NCI-H82 (cell line): ENCODE measurements at places on chromosomes 16 and 17.

- peak; percentile 83 for DNase-seq
Observed at GRCh38 chr17:72416905-72417304, 296.1 kb downstream of the SOX9 start.

DNA sequence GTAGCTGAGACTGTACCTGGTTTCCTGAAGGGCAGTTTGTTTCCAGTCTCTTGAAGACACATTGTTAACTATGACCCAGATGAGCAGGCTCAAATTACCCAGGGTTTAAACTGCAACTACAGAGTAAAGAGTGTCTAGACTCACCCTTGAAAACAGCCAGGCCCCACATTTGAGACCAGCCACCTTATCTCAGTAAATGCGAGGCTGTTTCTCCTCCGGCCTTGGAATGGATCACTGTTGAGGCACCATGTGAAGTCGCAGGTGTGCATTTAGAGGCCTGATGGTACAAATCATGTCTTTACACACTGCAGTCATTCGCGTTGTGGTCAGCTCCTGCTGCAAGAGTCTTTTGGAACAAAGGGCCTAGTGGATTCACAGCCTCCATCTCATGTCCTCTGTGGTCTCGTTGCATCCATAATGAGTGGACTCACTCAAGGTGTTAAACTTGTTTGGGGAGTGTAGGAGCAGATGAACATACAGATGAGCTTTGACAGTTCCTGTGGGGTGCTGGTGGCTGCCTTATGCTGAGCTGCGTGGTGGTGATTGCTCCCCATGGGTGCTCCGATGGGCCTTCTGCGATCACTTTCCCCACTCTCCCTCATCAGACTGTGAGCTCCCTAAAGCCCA, 18.5 kb upstream of the N4BP1 start:
- DNase-seq = no peak

DNA sequence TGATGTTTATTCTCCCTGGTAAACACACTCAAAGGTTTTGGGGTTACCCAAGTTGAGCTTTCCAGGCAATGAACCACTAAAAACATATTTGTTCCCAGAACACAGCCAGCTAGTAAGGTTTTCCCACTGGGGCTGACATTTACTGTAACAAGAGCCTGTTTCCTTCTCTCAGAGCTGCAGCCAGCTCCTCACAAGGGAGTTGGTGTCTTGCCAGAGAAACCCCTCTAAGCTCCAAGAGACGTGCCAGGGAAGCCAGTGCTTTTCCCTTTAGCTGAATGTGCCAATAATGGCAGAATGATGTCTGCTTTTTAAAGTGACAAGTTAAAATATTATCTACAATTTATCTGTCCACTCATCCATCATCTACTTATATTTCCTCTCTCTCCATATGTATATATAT, 170.8 kb upstream of the RBFOX1 start:
- DNase-seq = no peak

GRCh38 chr17:30074730-30075129, 41.9 kb upstream of the NSRP1 start:
- DNase-seq = no peak

- DNase-seq = no peak
Observed at GRCh38 chr17:66401364-66401763, 99.0 kb downstream of the PRKCA start.

DNA sequence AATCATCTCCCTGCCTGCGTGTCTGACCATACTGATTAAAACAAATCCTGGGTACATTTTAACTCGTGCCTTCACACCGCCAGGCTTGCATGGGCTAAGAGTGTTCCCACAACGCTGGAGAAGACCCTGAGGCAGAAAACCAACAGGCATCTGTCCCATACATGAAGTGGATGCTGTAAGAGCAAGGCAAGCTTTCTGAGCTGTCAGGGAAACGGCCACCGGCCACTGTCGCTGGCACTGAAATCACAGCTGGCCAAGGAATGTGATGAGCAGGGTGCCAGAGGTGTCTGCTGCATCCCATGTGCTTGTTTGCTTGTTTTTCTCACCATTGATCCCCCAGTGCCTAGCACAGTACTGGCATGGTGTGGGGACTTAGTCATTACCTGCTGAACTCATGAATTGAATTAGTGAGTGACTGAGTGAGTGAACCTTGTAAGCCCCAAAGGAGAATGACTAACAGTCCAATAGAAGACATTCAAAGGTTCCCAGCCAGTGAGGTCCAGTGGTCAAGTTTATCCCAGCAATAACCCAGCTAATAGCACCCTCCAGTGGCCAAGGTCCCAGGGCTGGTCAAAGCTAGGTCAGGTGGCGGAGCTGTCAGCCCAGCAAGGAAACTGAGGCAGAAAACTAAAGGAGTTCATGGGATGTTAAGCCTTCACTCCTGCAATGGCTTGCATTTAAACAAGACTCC, 92.7 kb upstream of the CDH5 start:
- no peak for DNase-seq

- no peak for DNase-seq
Observed at GRCh38 chr17:29148257-29148789, 31.9 kb downstream of the MYO18A start.

DNA sequence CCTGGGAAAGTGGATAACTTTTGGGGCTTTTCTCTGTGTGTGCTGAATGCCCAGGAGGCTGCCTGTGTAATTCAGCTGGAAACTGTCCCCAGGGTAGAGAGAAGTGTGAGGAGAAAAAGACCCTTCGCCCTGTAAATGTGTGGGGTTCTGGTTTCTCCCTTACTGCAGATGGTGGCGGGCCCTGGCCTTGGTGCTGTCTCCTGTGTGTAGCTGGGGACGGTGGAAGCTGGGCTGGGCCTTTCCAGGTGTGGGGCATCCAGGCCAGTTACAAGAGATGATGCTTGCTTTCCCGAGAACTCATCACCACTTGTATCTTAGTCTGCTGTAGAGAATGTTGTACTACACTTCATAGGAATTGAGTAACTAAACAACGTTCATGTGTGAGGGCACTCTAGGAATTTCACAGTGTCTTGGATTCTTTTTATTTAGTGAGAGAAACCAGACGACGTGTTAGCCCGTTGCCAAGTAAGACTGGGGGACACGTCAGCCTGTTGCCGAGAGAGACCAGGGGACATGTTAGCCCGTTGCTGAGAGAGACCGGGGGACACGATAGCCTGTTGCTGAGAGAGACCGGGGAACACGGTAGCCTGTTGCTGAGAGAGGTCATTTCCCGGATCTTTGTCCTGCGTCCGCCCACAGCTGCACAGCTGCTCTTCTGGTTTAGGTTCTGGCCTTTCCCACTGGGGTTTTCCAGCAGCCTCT, 43.1 kb downstream of the TBCD start:
- no peak for DNase-seq

DNA sequence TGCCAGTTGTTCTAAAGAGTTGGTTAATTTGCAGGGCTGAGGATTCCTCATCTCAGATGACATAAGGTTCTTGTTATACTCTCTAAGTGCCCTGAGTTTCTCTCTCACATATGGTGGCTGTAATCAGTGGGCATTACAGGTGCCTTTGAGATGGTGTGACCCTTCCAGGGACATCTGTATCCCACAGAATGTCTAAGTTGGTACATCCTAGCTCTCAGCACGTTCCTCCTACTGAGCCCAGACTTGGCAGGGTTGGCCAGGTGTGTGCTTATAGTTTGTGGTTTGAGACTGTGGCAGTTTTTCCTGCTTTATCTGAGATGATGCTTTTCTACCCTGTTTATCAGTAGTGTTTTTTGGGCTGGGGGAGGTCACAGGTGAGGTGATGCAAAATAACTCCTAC, 36.3 kb downstream of the SPECC1 start:
- no peak for DNase-seq

- peak; percentile 56 for DNase-seq
Observed at GRCh38 chr17:2594722-2595599, 1.5 kb downstream of the PAFAH1B1 start.

GRCh38 chr17:44865231-44865660, 17.6 kb downstream of the HIGD1B start:
- DNase-seq = peak; percentile 91

DNA sequence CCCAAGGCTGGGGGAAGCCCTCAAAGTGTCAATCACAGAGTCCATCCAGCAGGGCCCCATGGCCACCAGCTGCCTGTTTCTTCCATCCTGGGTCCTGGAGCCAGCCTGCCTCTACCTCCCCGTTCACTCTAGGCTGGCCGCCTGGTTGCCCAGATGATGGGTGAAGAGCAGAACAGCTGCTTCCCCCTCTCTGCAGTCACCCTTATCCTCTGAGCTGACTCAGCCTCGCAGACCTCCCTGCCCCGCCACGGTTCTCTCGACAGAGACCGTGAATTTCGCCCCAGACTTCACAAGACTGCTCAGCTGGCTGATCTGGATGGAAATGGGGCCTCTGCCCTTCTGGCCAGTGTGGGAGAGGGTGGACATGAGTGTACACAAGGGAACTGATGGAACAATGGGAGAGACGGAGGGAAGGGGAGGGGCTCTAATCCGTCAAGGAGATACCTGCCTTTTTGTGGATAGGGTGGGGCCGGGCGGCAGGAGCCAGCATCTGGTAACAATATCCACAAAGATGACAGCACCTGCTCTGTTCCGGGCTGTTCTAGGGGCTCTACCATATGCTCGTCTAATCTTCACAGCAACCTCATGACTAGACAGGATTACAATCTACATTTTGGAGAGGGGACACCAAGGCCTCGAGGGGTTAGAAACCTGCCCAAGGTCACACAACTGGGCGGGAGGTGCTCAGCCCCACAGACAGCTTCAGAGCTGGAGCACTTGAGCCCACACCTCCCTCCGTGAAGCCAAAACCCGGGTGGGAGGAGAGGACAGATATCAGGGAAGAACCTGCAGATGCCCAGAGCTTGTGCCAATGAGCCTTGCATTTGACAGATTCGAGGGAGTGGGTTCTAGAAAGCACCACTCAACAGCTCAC, 136.0 kb downstream of the SDK2 start:
- DNase-seq = peak; percentile 93

- no peak for DNase-seq
Observed at GRCh38 chr16:88591577-88592021, 21.4 kb downstream of the ZC3H18 start.

GRCh38 chr16:29877266-29877961, 14.4 kb upstream of the CDIPT start:
- peak; percentile 63 for DNase-seq

GRCh38 chr16:82657239-82657638, 30.5 kb downstream of the CDH13 start:
- DNase-seq = no peak

DNA sequence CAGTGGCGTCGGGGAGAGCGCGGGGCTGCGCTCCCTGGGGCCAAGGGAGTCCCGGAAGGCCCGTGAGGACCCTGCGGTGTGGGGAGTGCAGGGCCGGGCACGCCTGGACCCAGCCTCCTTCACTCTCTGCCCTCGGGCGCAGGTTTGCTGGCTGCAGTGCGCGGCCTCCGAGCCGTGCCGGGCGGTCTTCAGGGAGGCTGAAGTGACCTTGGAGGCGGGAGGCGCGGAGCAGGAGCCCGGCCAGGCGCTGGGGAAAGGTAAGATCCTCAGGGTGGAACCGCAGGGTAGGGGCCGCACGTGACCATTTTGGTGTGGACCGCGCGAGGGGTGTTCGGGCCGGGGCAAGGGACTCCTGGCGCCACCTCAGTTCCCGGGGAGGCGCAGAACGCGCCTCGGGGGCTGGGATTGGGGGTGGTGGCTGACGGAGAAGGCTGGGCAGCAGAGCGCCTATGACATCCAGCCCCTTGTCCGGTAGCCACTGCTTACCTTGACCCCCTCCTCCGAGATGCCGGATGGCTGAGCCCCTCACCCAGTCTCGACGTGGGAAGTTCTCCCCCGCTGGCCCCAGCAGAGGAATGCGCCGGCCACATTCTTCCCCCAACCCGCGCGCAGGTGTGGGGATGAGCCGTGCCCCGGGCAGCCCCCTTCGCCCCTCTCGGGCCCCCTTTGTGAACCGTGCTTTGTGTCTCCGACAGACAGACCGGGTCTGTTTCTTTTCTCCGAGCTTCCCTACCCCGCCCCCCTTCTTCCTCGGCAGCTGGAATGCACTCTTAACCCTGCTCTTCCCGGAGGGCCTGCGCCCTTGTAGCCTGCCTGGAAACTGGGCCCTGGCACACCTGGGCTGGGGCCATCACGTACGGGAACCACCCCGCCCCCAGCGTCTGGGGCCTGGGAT, 631 bp downstream of the CDH3 start:
- no peak for DNase-seq

DNA sequence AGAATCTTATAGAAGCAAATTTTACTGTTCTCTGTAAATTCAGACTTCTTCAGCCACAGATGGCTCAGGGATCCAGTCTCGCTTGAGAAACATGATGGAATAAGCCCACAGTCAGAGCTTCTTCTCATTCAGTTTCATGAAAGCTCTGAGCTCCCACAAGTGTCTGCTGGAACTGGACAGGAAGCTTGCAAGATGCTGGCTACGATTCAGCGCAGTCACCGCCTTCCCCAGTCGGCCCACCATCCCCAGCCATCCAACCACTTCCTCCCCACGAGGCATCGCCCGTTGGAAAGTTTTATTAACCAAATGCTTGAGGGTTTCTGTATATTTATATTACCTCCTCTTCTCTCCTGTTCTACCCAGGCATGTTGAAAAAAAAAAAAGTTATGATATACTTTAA, 171.7 kb downstream of the ZFHX3 start:
- DNase-seq = no peak

DNA sequence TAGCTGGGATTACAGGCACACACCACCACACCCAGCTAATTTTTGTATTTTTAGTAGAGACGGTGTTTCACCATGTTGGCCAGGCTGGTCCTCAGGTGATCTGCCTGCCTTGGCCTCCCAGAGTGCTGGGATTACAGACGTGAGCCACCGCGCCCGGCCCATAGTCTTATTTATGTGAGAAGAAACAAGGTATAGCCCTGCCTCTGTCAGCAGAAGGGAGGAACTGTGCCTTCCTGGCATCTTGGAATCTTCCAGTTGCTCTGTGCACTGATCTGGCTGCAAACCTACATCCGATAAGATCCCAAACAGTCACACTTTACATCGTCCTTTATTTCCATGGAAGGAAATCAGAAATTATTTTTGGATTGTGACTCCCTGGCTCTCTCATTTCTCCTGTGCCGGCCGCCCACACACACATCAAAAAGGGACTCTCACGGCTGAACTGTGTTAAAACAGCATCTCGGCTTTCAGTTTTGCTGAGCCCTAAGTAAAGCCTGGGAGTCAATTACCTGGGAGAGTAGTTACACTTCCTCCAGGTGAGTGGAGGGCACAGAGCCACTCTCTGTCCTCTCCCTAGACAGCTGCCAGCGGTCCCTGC, 23.3 kb downstream of the WIPI1 start:
- no peak for DNase-seq

GRCh38 chr17:40363111-40363827, 1.3 kb downstream of the GJD3 start:
- DNase-seq = peak; percentile 43

GRCh38 chr17:54937018-54937417, 31.4 kb downstream of the COX11 start:
- no peak for DNase-seq

- peak; percentile 94 for DNase-seq
Observed at GRCh38 chr17:4908711-4909496, 6.0 kb upstream of the CHRNE start.

- no peak for DNase-seq
Observed at GRCh38 chr17:37211136-37211535, 164.6 kb upstream of the C17orf78 start.

- DNase-seq = no peak
Observed at GRCh38 chr17:82893779-82894178, 54.0 kb upstream of the ZNF750 start.

- no peak for DNase-seq
Observed at GRCh38 chr17:59149051-59149450, 5.9 kb downstream of the SKA2 start.

- peak; percentile 85 for DNase-seq
Observed at GRCh38 chr17:4599505-4600281, 15.4 kb downstream of the SMTNL2 start.

- DNase-seq = no peak
Observed at GRCh38 chr17:48037838-48038323, 284 bp upstream of the COPZ2 start.

GRCh38 chr17:73197161-73197560, 4.3 kb downstream of the COG1 start:
- DNase-seq = no peak

GRCh38 chr16:83898463-83899271, at the start of gene MLYCD:
MLYCD (plus strand) TSS chr16:83899115; CDS start chr16:83899145, 30 bp downstream.
- peak; percentile 77 for DNase-seq
